ENCODE measurements at places on chromosomes 16 and 17.

DNA sequence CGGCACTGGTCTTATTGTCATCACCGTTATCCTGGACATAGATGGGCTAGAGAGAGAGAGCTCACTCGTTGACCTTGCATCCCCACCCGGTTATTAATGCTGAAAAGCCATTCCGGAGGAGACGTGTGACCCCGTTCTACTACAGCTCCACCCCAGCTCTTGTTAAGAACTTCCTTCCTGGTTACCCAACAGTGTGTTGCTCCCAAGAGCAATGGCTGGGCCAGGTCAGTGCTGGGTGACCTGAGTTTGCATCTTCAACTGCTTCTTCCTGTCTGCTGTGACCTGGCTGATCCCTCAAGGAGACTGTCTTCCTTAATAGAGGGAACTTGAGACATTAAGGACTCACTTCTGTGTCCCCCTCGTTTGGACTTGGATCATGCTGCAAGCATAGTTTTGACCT is 96.1 kb upstream of the SDK2 start:
- no peak for DNase-seq

GRCh38 chr16:85303354-85303883 is 191.1 kb upstream of the CIBAR2 start:
- no peak for DNase-seq

GRCh38 chr16:80652441-80652840 is 111.6 kb downstream of the DYNLRB2 start:
- no peak for DNase-seq

DNA sequence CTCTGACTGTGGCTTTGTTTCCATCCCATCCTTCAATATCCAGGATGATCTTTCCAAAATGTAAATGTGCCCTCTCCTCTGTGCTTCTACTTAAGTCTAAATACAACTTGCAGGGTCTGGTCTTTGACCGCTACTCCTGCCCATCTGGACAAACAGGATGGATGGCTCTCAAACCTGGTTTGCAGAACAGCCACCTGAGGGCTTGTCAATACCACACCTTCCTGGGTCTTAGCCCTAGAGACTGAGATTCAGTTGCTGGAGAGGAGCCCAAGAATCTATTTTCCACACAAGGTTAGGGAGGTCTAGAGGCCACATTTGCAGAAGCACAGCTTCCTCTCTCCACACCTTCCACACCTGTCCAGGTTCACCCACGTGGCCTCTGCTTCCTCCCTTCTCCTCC is 1.9 kb upstream of the GRB7 start:
- DNase-seq: no peak

GRCh38 chr17:30995347-30995746 is 24.5 kb downstream of the RNF135 start:
- DNase-seq: no peak

DNA sequence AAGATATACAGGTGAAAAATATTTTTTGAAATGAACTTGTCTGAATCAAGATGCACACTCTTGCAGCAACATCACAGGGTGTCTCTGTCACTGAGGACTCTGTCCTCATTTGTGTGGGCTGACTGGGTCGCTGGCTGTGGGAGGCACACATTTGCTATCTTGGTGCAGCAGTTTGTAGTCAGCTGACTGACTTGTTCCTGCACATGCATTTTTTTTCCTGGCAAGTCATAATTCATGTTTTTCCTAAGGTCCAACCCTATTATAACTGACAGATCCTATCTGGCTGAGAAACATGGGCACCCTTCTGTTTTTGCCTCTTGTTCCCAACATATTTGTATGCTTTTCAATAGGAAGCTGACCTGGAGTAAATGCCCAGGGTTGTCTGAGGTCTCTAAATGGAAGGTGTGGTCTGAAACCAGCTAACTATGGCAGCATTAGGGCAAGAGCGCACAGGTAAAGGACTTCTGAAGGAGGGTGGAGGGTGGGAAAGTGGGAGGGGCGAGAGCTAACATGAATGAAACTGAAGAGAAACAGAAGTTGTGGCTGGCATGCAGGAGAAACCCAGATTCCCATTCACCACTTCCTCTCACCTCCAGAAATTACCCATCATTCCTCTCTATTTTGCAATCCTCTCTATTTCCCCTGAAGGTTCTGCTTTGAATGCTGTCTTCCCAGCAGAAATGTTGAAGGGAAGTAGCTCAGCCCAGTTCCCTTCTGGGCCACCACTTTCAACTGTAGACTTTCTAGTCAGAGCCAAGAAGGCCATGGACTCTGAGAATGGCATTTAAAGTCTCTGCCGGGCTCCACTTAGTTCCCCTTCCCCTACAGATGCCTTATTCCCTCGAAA is 166.1 kb downstream of the PRKCA start:
- no peak for DNase-seq

- DNase-seq: no peak
Measured at GRCh38 chr17:7987112-7987893, 15.1 kb upstream of the GUCY2D start.

- no peak for DNase-seq
Measured at GRCh38 chr16:54633943-54634362, 296.7 kb upstream of the IRX5 start.

GRCh38 chr16:75238132-75238852 is 13.1 kb downstream of the BCAR1 start:
- DNase-seq: no peak

- DNase-seq: no peak
Measured at GRCh38 chr16:11980136-11980844, 3.8 kb downstream of the SNX29 start.

DNA sequence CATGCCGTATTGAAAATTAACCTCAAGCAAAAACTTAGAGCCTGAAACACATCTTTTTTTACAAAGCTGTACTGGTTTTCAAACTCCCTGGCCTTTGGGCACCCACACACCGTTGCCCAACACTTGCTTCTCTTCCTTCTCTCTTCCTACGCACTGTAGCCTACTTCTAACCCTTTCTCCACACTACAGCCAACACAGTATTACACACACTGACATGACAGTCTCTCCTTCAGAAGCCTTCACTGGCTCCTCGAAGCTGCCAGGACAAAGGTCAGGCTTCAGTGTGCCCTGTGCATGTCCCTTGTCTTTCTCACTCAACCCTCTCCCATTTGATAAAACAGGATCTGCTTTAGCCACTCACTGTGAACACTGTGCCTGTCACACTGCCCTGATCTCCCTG is 8.0 kb downstream of the FANCA start:
- DNase-seq: no peak

DNA sequence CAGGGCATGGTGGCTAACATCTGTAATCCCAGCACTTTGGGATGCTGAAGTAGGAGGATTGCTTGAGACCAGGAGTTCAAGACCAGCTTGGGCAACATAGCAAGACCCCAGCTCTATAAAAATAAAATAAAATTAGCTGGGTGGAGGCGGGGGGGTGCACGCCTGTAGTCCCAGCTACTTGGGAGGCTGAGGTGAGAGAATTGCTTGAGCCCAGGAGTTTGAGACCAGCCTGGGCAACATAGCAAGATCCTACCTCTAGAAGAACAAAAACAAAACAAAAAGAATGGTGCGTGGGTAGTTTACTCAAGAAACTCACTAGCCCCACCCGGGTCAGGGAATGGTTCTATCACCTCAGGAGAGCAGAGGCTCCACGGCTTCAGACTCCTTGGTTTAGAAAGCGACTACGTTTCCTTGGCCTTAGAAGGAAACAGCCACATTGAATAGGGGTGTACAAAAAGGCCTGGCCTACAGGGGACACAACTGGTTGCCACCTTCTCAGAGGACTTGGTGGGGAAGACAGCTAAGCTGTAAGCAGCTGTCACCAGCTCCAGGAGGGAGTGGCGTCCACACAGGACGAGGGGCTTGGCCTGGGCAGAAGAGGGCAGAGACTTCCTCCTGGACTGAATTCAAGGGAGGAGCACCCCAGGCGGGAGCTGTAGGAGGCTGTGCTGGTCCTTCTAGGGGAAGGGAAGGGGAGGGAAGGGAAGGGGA is 716 bp downstream of the TK1 start:
- DNase-seq: no peak

- no peak for DNase-seq
Measured at GRCh38 chr17:32350666-32351418, 885 bp downstream of the ZNF207 start.

- no peak for DNase-seq
Measured at GRCh38 chr16:81421126-81421525, 23.5 kb upstream of the CMIP start.

GRCh38 chr17:20009302-20010098 is at the start of gene SPECC1:
Gene SPECC1, plus strand, starts transcription at chr17:20009359. Its CDS starts 87,293 bp downstream, at chr17:20096652.
- no peak for DNase-seq

GRCh38 chr16:66714654-66715307 is 18.2 kb upstream of the CMTM4 start:
- no peak for DNase-seq

- no peak for DNase-seq
Measured at GRCh38 chr17:74211141-74211911, 2.0 kb upstream of the TTYH2 start.

GRCh38 chr17:56347639-56348038 is 194.4 kb downstream of the ANKFN1 start:
- no peak for DNase-seq

DNA sequence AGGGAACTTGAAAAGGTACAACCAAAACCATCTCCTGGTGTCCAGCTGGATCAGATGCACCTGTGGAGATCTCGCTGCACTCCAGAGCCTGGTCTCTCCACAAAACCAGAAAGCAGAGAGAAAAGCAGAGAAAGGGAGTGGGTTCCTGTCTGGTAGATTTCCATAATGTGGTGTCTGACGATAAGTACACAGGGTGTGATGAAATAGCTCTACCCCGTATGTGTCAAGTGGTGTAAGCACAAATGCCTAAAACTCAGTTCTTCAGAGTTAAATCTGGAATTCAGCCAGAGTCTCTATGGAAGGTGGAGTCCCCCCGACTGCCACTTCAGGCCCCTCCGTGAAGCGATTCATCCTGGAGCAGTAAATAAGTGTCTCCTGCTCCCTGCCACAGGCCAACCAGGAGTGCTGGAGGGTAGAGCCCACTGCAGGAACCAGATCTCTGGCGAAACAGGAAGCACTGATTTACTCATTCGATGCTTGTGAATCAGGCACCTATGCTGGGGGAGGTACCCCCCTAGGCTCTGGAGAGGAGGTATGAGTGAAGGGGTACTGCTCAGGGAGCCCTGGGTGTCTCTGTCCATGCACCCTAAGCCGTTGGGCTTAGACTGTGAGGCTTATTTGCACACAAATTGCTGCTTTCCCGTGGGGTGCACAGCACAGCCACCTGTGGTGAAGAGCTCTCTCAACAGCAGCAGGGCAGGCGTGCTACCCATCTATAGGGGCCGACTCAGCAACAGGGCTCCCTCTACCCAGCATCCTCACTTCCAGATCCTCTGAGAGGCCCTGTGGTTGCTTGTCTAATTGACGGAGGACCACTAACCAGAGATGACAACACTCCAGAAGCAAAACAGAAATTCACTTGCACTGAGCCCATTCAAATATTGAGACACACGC is 97.1 kb upstream of the MYOCD start:
- DNase-seq: no peak

GRCh38 chr16:48617104-48617705 is 7.2 kb upstream of the N4BP1 start:
- no peak for DNase-seq

- DNase-seq: no peak
Measured at GRCh38 chr16:22220069-22220440, 14.0 kb downstream of the EEF2K start.

GRCh38 chr16:86403541-86404163 is 106.7 kb upstream of the FOXF1 start:
- no peak for DNase-seq

- DNase-seq: no peak
Measured at GRCh38 chr16:30615358-30616091, 5.3 kb upstream of the ZNF689 start.

DNA sequence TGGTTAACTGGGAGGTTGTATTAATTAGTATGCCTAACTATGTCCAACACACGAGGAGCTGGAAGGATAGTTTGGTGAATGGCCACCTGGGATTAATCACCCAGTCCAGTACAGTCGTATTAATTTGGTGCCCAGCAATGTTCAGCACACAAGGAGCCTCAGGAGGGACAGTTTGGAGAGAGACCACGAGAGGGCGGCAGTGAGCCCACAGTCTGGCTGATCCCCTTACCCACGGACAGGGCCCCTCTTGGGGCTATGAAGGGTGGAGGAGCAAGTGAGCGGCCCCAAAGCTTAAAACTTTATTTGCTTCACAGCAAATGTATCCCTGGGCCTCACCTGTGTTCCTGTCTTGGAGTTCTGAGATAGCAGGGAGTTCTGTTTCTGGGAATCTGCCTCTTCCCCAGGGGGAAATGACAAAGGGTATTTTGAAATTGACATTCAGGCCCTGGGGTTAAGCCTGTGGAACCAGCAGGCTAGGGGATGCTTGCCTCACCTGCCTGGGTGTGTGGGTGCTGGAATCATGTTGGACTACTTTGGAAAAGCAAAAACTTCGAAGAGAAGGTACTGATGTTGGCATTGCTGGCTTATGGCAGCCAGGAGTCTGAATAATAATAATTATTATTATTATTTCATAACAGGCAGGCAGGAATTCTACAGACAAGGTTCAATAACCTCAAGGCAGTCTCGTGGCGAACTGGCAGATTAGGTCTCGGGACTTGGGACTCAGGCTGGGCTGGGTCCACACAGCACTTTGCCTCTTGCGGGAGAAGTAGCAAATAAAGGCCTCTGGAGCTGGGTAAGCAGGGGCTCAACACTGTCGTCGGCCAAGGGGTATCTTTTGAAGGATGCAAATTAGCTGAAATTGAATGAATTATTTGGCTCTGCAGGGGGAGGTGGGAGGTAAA is 227.6 kb upstream of the ASIC2 start:
- no peak for DNase-seq

GRCh38 chr16:59432896-59433295 is 698.8 kb upstream of the GOT2 start:
- DNase-seq: no peak

DNA sequence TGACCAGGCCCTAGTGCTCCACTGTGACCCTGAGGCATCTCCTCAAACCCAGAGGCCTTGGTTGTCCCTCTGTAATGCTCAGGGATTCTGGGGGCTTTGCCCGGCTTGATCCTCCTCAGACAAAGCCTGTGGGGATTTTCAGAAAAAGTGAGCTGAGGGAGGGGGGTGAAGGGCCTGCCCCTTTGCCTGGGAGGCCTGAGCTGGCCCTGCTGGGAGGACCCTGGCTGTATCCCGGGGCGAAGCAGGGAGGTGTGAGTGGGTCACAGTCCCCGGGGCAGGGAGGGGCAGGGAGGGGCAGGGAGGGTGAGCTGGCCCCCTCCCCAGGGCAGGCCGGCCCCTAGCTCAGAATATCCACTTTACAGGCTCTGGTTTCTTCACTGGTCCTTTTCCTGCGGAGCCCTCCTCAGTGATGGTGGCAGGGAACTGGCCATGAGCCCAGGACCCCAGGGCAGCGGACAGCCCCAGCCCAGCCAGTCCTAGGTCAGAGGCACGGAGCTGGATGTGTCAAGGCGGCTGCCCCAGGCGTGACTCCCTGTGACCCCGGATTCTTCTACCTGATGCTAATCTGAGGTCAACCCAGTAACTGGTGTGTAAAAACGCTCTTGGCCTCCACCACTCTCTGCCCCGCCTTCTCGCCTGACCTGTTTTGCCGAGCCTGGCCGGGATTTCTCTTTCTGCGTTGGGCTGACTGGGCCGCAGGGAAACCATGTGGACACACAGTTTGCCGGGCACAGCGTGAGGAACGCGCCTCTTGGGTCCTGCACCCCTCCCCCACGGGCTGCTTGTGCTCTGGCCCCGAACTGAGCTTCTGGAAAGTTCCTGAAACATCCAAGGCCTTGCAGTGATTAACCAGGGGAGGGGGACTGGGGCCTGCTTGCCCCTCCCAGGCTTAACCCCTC is 5.8 kb upstream of the FASN start:
- no peak for DNase-seq
